Naive thymus-derived CD4-positive, alpha-beta T cell (primary cell): ENCODE measurements at places on chromosomes 7 and 10. TPM values are rescaled to one million over a fixed set of nuclear protein-coding genes. Genes with fewer than 3 reads are reported as not detected.

NXPH1 gene
- not detected in 2 replicates for total RNA-seq

AOC1 gene
- total RNA-seq, result not detected

CPA4 gene
- not detected for total RNA-seq

COL17A1 gene
- total RNA-seq, result not detected

- H3K27me3 ChIP-seq, result no peaks in the 10 kb centered on the region
- no peak overlapping the region for H3K27ac ChIP-seq
- H3K36me3 ChIP-seq, result no peaks in the 10 kb centered on the region
- no peak overlapping the region for H3K4me3 ChIP-seq
- H3K4me1 ChIP-seq, result no peaks in the 10 kb centered on the region
These were observed 231.3 kb upstream of the NPY start for GRCh38 chr7:24052572-24053260.

GRCh38 chr10:110918269-110918642 lies 724 bp downstream of the BBIP1 start:
- peaks cover 7% of the 10 kb centered on the region for H3K4me1 ChIP-seq
- no peak for DNase-seq
- peak overlapping the region; percentile 100 for H3K27ac ChIP-seq
- no peaks in the 10 kb centered on the region for H3K36me3 ChIP-seq
- H3K27me3 ChIP-seq, result no peaks in the 10 kb centered on the region
- peak overlapping the region; percentile 97 for H3K4me3 ChIP-seq

DNA sequence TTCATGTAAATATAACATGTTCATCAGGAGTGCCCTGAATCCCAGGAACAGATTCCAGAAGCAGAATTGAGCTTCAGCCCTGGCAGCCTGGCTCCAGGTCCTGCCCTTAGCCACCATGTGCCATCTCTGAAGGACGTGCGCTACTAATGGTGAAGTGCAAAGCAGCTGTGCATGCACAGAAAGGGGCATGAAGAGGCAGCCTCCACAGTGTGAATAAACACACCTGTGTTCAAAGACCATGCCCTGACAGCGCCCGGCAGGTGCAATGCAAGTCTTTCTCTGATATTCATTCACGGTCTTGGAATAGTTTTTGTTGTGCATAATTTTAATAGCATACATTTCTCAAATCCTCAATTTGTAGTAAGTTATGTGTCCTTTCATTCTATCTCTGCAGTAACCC lies 250.4 kb upstream of the TCERG1L start:
- no peak for DNase-seq
- H3K27me3 ChIP-seq, result no peaks in the 10 kb centered on the region
- no peak overlapping the region for H3K27ac ChIP-seq
- no peaks in the 10 kb centered on the region for H3K4me1 ChIP-seq

DNA sequence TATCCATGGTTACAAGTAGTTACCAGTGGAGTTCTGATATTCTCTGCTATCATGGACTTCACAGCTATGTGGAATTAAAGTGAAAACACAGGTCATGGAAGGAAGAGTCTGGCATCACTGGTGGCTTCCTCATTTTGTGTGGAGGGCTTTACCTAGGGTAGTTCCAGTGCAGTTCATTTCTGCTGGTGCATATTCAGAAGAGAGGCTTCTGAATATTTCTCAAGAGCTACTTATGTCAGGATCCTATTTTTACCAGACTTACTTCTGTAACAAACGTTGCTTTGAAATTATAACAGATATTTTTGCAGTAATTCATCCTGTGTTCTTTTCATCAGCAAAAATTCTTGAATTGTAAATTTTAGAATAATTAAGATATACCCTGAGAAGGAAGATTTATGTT lies 236.5 kb upstream of the NPSR1 start:
- no peaks in the 10 kb centered on the region for H3K27me3 ChIP-seq
- H3K4me3 ChIP-seq, result no peak overlapping the region
- no peaks in the 10 kb centered on the region for H3K36me3 ChIP-seq
- DNase-seq, result no peak

DNA sequence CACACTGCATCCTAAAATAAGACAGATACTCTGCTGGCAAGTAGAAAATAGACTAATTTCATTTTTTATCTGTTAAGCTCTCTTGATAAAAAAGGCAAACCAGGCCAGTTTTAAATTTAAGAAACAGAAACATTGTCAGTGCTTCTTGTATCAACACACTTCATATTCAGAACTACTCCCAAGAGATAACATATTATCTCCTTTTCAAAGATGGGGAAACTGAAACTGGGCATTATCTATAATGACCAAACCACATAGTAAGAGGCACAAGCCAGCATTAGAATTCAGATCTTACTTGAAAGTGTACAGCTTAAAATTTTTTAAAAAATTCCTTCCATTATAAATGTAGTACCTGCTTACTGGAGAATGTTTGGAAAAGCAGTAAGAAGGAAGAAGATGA lies 14.7 kb downstream of the SRI start:
- DNase-seq, result no peak
- H3K4me1 ChIP-seq, result no peaks in the 10 kb centered on the region
- H3K36me3 ChIP-seq, result peaks cover 15% of the 10 kb centered on the region
- no peaks in the 10 kb centered on the region for H3K27me3 ChIP-seq
- H3K4me3 ChIP-seq, result no peak overlapping the region
